Activated naive CD4-positive, alpha-beta T cell treated with anti-CD3 and anti-CD28 coated beads, Interleukin-2, amount 10 ng/mL, durations not matched to agents 7 days and 5 days (primary cell): ENCODE measurements at places on chromosomes 12 and 14.
A peak's percentile ranks its signal among the peaks of the same experiment; 100 is the strongest.

GRCh38 chr12:41485203-41485602 lies 297.1 kb downstream of the PDZRN4 start:
- no peak for DNase-seq
- H3K36me3 ChIP-seq, result no peaks in the 10 kb centered on the region
- H3K4me3 ChIP-seq, result no peak overlapping the region
- H3K27ac ChIP-seq, result no peak overlapping the region
- no peaks in the 10 kb centered on the region for H3K27me3 ChIP-seq

DNA sequence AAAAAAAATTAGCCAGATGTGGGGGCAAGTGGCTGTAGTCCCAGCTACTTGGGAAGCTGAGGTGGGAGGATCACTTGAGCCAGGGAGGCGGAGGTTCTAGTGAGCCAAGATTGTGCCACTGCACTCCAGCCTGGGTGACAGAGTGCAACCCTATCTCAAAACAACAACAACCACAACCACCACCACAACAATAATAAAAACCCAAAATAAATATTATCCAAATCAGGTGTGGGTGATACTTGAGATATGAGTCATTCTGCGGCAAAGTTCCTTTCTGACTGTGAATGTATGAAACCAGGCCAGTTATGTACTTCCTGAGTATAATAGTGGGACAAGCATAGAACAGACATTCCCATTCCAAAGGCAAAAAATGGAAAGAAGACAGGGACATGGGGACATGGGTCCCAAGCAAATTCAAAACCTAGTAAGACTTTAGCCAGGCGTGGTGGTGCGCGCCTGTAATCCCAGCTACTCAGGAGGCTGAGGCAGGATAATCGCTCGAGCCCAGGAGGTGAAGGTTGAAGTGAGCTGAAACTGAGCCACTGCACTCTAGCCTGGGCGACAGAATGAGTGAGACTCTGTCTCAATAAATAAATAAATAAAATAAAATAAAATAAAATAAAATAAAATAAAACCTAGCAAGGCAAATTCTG lies 9.7 kb upstream of the ERC1 start:
- DNase-seq, result no peak
- H3K27me3 ChIP-seq, result no peaks in the 10 kb centered on the region
- H3K4me1 ChIP-seq, result no peaks in the 10 kb centered on the region

DNA sequence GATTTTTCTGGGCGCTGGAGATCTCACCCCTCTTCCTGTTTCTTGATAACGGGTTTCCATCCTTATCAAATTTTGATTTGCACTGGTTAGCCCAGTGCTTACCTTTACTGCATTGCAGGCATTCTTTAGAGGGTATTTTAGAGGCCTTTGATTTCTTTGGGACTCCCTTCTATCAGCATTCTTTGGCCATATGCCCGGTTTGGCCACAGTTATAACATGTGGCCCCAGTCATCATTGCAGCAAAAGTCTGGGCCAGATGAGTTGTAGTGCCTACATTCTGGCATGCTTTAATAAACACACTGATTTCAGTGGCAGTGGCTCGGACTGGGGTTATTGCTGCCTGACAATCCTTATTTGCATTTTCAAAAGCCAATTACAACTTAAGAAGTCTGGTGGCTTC lies 82.3 kb downstream of the KCNMB4 start:
- no peaks in the 10 kb centered on the region for H3K36me3 ChIP-seq
- no peaks in the 10 kb centered on the region for H3K27me3 ChIP-seq

DNA sequence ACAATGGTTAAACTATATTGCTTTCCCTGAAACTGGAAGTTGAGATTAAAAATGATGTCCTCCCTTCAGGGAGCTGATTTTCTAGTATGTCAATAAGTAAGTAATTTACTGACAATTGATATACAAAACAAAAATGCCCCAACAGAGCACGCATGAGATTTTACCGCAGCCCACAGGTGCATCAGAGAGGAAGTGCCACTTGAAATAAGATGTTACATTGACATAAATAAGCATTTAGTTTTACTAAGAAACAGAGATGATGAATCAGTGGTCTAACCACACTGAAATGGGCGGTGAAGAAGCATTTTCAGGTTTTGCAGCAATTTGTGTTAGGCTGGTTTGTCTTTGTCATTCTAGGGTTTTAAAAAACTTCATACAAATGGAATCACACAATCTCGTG lies 8.8 kb upstream of the CLECL1 start:
- H3K4me3 ChIP-seq, result peak overlapping the region; percentile 88
- H3K27me3 ChIP-seq, result peaks cover 4% of the 10 kb centered on the region
- DNase-seq, result peak; percentile 89

DNA sequence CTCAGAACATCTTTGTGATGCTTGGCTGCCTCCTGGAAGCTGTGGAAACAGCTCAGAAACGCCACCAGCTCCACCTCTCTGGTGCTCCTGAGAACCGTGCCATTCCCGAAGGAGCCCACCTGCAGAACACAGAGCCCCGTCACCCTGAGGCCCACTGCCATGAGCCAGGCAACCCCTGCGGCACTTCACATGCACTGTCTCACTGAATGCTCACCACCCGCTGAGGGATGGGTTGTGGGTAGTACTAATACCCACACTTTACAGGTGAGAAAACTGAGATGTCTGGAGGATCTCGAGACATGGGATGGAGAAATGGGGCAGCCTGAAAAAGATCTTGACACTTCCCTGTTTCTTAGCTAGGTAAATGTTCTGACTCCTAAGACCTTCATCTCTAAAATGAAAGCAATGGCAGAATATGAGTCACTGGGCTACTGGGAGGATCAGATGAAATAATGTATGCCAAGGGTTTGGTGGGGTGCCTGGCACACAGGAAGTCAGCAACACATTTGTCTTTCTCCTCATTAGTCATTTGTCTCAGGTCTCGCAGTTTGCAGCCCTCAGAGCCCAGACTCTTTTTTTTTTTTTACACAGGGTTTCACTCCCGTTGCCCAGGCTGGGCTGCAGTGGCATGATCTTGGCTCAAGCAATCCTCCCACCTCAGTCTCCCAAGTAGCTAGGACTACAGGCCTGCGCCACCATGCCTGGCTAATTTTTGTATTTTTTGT lies 5.3 kb downstream of the OASL start:
- DNase-seq, result peak; percentile 68
- H3K4me1 ChIP-seq, result peaks cover 63% of the 10 kb centered on the region
- no peaks in the 10 kb centered on the region for H3K27me3 ChIP-seq
- H3K4me3 ChIP-seq, result no peak overlapping the region
- H3K36me3 ChIP-seq, result peaks cover 35% of the 10 kb centered on the region
- H3K27ac ChIP-seq, result peak overlapping the region; percentile 93

GRCh38 chr14:74739293-74740030 lies 23.7 kb upstream of the YLPM1 start:
- no peaks in the 10 kb centered on the region for H3K4me1 ChIP-seq
- H3K27me3 ChIP-seq, result no peaks in the 10 kb centered on the region
- no peak overlapping the region for H3K27ac ChIP-seq
- H3K4me3 ChIP-seq, result no peak overlapping the region
- peaks cover 32% of the 10 kb centered on the region for H3K36me3 ChIP-seq

GRCh38 chr12:59036973-59037762 lies 116.9 kb upstream of the LRIG3 start:
- H3K4me3 ChIP-seq, result no peak overlapping the region
- H3K36me3 ChIP-seq, result no peaks in the 10 kb centered on the region
- no peak for DNase-seq
- no peak overlapping the region for H3K27ac ChIP-seq

DNA sequence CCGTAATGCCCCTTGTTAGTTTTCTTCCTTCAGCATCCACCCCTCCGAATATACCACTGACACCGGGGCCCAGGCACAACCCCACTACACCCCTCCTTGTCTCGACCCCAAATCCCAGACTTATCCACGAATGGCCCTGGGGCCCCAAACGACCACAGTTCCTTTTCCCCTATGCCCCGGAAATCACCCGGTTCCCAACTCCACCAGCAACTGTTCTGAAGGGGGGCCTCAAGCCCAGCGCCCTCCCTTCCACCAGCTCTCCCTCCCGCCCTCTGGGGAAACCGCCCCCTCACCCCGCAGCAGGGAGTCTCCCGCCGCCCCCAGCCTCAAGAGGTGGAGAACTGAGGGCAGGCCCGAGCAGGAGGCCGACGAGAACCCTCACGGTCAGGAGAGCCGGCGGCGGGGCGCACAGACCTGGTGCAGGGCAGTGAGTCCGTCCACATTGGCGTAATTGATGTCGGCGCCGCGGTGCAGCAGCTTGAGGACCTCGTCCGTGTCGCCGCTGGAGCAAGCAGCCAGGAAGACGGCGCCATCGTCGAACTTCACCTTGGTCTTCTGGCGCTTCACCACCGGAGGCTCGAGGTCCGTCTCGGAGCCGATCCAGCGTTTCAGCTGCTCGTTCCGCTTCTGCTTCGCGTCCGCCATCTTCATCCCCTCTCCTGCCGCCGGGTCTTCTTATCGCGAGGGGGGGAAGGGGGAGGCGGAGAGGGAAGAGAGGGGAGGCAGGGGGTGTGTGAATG lies 446 bp downstream of the PPP1R12A start:
- H3K36me3 ChIP-seq, result peaks cover 9% of the 10 kb centered on the region
- peak overlapping the region; percentile 83 for H3K4me3 ChIP-seq
- no peaks in the 10 kb centered on the region for H3K27me3 ChIP-seq
- peak; percentile 69 for DNase-seq
- peak overlapping the region; percentile 85 for H3K27ac ChIP-seq

DNA sequence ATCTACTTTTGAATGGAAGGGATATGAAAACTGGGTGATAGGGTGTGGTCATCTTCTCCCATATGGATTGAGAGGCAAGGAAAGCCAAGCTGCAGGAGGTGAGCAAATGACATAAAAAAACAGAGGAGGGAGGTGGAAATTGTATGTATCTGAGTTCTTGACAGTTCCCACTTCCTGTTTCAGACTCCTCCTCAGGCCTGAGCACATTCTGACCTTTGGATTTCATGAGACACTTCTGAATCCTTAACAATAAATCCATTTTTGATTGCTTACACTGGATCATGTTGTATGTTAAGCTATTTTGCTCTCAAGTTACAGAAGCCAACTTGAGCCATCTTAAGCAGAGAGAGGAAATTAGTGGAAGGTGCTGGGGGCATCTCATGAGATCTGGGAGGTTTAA lies 11.6 kb upstream of the SRSF5 start:
- peaks cover 5% of the 10 kb centered on the region for H3K27me3 ChIP-seq
- H3K27ac ChIP-seq, result peak overlapping the region; percentile 53
- no peak overlapping the region for H3K4me3 ChIP-seq
- DNase-seq, result no peak

GRCh38 chr14:66979101-66979974 lies 209.9 kb upstream of the GARIN2 start:
- H3K27me3 ChIP-seq, result no peaks in the 10 kb centered on the region
- H3K27ac ChIP-seq, result no peak overlapping the region
- no peaks in the 10 kb centered on the region for H3K4me1 ChIP-seq
- no peak overlapping the region for H3K4me3 ChIP-seq

GRCh38 chr12:13435235-13435933 lies 238.9 kb downstream of the EMP1 start:
- no peaks in the 10 kb centered on the region for H3K36me3 ChIP-seq
- H3K4me1 ChIP-seq, result no peaks in the 10 kb centered on the region
- H3K4me3 ChIP-seq, result no peak overlapping the region
- DNase-seq, result no peak
- no peak overlapping the region for H3K27ac ChIP-seq

GRCh38 chr12:110921262-110921661 lies 883 bp upstream of the MYL2 start:
- H3K4me1 ChIP-seq, result no peaks in the 10 kb centered on the region
- no peak overlapping the region for H3K27ac ChIP-seq
- peaks cover 39% of the 10 kb centered on the region for H3K27me3 ChIP-seq
- no peak overlapping the region for H3K4me3 ChIP-seq
- no peaks in the 10 kb centered on the region for H3K36me3 ChIP-seq

- H3K4me3 ChIP-seq, result peak within 1 kb of the TSS; percentile 94
- peak within 1 kb of the TSS; percentile 99 for H3K27ac ChIP-seq
- H3K36me3 ChIP-seq, result peaks cover 41% of the 10 kb centered on the region
- H3K4me1 ChIP-seq, result peaks cover 45% of the 10 kb centered on the region
- peaks cover 11% of the 10 kb centered on the region for H3K27me3 ChIP-seq
Measured at GRCh38 chr14:91417120-91417982, at the start of gene CCDC88C. TSS of gene CCDC88C (minus strand) at chr14:91417820. CDS start at chr14:91417690, 130 bp downstream.

GRCh38 chr14:105702275-105702817 lies 176.0 kb downstream of the TMEM121 start:
- no peak overlapping the region for H3K27ac ChIP-seq
- H3K4me3 ChIP-seq, result no peak overlapping the region
- H3K36me3 ChIP-seq, result no peaks in the 10 kb centered on the region
- peaks cover 19% of the 10 kb centered on the region for H3K4me1 ChIP-seq
- no peak for DNase-seq
- no peaks in the 10 kb centered on the region for H3K27me3 ChIP-seq

- peak; percentile 34 for DNase-seq
- H3K36me3 ChIP-seq, result no peaks in the 10 kb centered on the region
- no peaks in the 10 kb centered on the region for H3K4me1 ChIP-seq
- no peak overlapping the region for H3K27ac ChIP-seq
- H3K27me3 ChIP-seq, result no peaks in the 10 kb centered on the region
Measured at GRCh38 chr12:118714051-118714460, 267.3 kb upstream of the SRRM4 start.
